ENCODE measurements at places on chromosomes 7 and 10. TPM values are rescaled to one million over a fixed set of nuclear protein-coding genes. Genes with fewer than 3 reads are reported as not detected.

SNCG gene
- 13.7 TPM for polyA plus RNA-seq

KNDC1 gene
- polyA plus RNA-seq, result 0.67 TPM

BNIP3 gene
- 39.8 TPM for polyA plus RNA-seq

CPA4 gene
- polyA plus RNA-seq, result 0.13 TPM

PAX2 gene
- polyA plus RNA-seq, result not detected

HYAL4 gene
- polyA plus RNA-seq, result not detected

CALHM3 gene
- polyA plus RNA-seq, result not detected

DNA sequence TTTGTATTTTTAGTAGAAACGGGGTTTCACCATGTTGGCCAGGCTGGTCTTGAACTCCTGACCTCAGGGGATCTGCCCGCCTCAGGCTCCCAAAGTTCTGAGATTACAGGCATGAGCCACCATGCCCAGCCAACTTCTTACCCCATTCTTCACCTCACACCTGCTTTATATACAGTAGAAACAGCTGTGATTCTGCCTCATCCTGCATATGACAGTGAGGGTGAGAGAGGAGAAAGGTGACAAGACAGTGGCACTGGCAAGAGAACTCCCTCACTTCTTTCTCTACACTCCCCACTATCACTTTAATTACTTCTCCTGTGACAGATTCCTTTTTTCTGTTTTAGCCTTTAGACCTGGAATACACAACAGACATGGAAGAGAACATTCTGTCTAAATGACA, 61.8 kb upstream of the CAPZA2 start:
- no peaks in the 10 kb centered on the region for H3K4me1 ChIP-seq
- H3K27ac ChIP-seq, result no peak overlapping the region
- no peak for DNase-seq
- H3K4me3 ChIP-seq, result no peak overlapping the region
- H3K36me3 ChIP-seq, result no peaks in the 10 kb centered on the region

DNA sequence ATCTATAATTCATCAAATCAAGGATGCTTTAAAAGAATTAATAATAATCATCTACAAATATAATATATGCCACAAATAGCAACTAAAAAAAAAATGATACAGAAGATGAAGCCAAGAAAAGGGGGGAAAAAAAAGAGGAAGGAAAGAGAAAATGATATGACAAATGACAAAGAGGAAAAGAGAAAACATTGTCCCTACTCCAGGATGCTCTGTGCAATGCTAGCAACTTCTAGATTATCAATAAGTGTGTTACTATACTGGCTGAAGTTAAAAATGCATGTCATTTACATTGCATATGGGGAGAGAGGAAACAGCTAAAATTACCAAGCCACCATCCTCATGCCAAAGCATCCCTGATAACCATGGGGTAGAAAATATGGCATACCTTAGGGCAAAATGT, 104.2 kb downstream of the SFMBT2 start:
- DNase-seq, result no peak
- no peaks in the 10 kb centered on the region for H3K36me3 ChIP-seq
- no peaks in the 10 kb centered on the region for H3K4me1 ChIP-seq
- no peaks in the 10 kb centered on the region for H3K27me3 ChIP-seq

- H3K36me3 ChIP-seq, result no peaks in the 10 kb centered on the region
- peak overlapping the region; percentile 89 for H3K4me3 ChIP-seq
- H3K27ac ChIP-seq, result peak overlapping the region; percentile 47
Observed at GRCh38 chr10:103395754-103396066, 565 bp downstream of the ATP5MK start.

- no peak for DNase-seq
- H3K4me1 ChIP-seq, result peaks cover 42% of the 10 kb centered on the region
- no peaks in the 10 kb centered on the region for H3K36me3 ChIP-seq
Observed at GRCh38 chr7:134811765-134812164, 32.3 kb downstream of the CALD1 start.

DNA sequence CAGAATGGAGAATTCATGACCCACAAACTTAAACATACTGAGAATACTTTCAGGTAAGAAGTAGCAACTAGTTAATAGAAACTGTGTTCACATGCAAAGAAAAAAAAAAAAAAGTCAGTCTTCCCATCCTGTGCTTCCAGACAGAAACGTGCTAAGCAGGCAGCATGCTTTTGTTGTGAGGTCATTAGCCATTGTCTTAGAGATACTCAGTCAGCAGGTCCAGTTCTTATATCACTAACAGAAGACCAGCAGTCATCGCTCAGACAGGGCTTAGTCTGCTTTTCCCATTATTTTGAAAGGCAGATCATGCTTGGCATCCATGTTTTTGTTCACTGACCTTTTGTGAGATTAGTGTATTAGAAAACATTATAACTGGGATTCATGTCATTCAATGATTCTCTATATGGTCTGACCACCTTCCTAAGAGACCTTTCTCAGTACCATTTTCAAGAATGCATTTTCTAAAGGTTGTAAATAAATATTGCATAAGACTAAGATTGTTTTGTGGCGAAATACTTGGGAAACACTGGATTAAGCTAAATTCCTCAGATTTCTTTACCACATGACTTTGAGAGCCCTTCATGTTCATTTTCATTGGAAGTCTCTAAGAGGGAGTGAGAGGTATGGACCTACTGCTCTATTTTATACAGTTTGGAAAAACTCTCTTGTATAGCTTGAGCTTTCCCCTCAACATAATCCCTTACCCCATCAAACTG, 45.0 kb upstream of the AGBL3 start:
- DNase-seq, result no peak
- no peaks in the 10 kb centered on the region for H3K27me3 ChIP-seq
- no peak overlapping the region for H3K4me3 ChIP-seq
- no peak overlapping the region for H3K27ac ChIP-seq
- peaks cover 1% of the 10 kb centered on the region for H3K4me1 ChIP-seq
- no peaks in the 10 kb centered on the region for H3K36me3 ChIP-seq

DNA sequence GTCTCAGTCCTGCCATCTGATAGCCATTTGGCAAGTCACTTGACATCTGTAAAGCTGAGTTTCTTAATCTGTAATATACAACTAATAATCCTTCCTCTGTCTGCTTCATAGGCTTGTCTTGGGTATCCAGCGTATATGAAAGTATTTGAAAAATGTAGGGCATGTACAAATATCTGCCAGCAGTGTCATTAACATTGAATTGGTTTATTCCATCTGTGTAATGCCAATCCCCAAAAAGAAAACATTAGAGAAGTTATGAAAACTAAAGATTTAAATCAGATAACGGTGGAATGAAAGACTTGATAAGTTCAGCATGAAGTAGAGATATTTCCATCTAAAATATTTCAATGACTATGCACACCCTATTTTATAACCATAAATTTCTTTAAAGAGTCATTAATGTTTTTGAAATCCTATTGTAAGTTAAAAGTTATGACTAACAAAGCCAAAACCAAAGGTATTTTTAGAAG, 9.8 kb upstream of the RTKN2 start:
- no peaks in the 10 kb centered on the region for H3K27me3 ChIP-seq
- no peaks in the 10 kb centered on the region for H3K4me1 ChIP-seq
- no peak for DNase-seq

- H3K27me3 ChIP-seq, result no peaks in the 10 kb centered on the region
- H3K4me3 ChIP-seq, result no peak overlapping the region
- no peaks in the 10 kb centered on the region for H3K4me1 ChIP-seq
- no peak for DNase-seq
- H3K36me3 ChIP-seq, result no peaks in the 10 kb centered on the region
Observed at GRCh38 chr10:88913788-88914187, 33.7 kb downstream of the STAMBPL1 start.

GRCh38 chr10:102419269-102420180, 940 bp upstream of the PSD start:
- H3K27me3 ChIP-seq, result no peaks in the 10 kb centered on the region
- peaks cover 21% of the 10 kb centered on the region for H3K4me1 ChIP-seq
- H3K36me3 ChIP-seq, result no peaks in the 10 kb centered on the region
- peak; percentile 68 for DNase-seq

GRCh38 chr7:2637505-2638223, 5.9 kb downstream of the TTYH3 start:
- H3K36me3 ChIP-seq, result no peaks in the 10 kb centered on the region
- no peaks in the 10 kb centered on the region for H3K27me3 ChIP-seq
- H3K4me3 ChIP-seq, result no peak overlapping the region
- no peak overlapping the region for H3K27ac ChIP-seq
- peaks cover 41% of the 10 kb centered on the region for H3K4me1 ChIP-seq

GRCh38 chr7:104196161-104196560, 11.7 kb downstream of the ORC5 start:
- DNase-seq, result no peak
- no peaks in the 10 kb centered on the region for H3K27me3 ChIP-seq
- H3K4me3 ChIP-seq, result no peak overlapping the region
- no peaks in the 10 kb centered on the region for H3K4me1 ChIP-seq

GRCh38 chr7:128167042-128167701, 73.9 kb upstream of the LEP start:
- H3K27ac ChIP-seq, result no peak overlapping the region
- DNase-seq, result peak; percentile 40
- peak overlapping the region; percentile 25 for H3K4me3 ChIP-seq
- H3K36me3 ChIP-seq, result no peaks in the 10 kb centered on the region
- H3K4me1 ChIP-seq, result peaks cover 3% of the 10 kb centered on the region

DNA sequence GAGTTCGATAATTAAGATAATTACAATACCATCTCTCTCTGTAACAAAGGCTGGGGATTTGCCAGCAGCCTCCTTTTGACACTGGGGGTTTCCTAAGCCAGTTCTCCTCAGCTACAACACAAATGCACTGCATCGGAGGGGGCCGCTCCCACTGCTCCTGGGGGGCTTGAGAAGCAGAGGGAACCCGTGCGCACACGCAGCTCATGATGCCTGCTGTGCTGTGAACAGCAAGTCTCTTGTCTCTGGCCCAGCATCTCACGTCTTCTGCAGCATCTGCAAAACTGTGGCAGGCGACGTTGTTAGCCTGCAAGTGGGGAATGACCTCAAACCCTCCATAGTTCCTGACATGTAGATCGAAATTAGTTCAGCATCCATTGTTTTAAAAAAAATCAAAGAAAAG, 5.5 kb downstream of the VIPR2 start:
- H3K27me3 ChIP-seq, result no peaks in the 10 kb centered on the region
- no peak overlapping the region for H3K4me3 ChIP-seq
- peaks cover 4% of the 10 kb centered on the region for H3K4me1 ChIP-seq
- H3K36me3 ChIP-seq, result no peaks in the 10 kb centered on the region
- no peak for DNase-seq

- peaks cover 10% of the 10 kb centered on the region for H3K4me1 ChIP-seq
- no peaks in the 10 kb centered on the region for H3K36me3 ChIP-seq
- H3K27me3 ChIP-seq, result no peaks in the 10 kb centered on the region
- no peak for DNase-seq
- H3K27ac ChIP-seq, result no peak overlapping the region
Observed at GRCh38 chr7:55534262-55534915, 37.9 kb downstream of the VOPP1 start.

- no peak for DNase-seq
- no peaks in the 10 kb centered on the region for H3K36me3 ChIP-seq
- no peaks in the 10 kb centered on the region for H3K4me1 ChIP-seq
- no peak overlapping the region for H3K4me3 ChIP-seq
- H3K27ac ChIP-seq, result no peak overlapping the region
- H3K27me3 ChIP-seq, result no peaks in the 10 kb centered on the region
Observed at GRCh38 chr10:71072131-71072822, 140.1 kb upstream of the UNC5B start.

DNA sequence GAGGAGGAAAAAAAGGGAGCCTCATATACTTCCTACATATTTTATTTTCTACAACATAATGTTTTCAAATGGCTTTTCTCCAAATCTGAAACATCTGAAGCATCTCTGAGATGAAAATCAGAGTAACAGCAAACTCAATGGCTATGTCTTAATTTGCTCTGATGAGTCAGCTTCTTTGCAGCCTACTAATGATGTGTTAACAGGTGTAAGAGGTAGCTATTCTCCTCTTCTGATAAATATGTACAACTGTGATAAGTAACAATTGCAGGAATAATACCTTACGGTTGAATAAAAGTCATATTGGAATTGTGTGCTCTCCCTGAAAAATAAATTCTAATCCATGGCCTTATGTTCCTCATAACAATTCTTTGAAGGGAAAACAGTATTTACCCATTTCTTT, 45.2 kb downstream of the GNAT3 start:
- no peaks in the 10 kb centered on the region for H3K4me1 ChIP-seq
- H3K4me3 ChIP-seq, result no peak overlapping the region
- no peak for DNase-seq
- no peaks in the 10 kb centered on the region for H3K36me3 ChIP-seq
- H3K27ac ChIP-seq, result no peak overlapping the region

DNA sequence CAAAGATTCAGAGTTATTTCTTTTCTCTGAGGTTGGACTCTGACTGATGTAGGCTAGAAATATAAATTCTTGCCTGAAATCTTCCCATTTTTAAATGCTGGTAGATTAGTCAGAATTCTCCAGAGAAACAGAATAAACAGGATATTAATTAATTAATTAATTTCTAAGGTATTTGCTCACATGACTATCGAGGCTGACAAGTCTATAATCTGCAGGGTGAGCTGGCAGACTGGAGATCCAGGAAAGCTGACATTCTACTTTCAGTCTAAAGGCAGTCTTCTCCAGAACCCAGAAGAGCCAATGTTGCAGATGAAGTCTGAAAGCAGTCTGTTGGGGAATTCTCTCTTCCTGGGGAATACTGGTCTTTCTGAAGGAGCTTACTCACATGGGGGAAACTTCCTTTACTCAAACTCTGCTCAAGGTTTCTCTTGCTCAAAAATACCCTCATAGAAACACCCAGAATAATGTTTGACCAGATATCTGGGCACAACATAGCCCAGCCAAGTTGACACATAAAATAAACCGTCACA, 189.7 kb downstream of the KIF20B start:
- H3K4me3 ChIP-seq, result no peak overlapping the region
- no peaks in the 10 kb centered on the region for H3K4me1 ChIP-seq
- no peaks in the 10 kb centered on the region for H3K36me3 ChIP-seq
- DNase-seq, result no peak
- H3K27me3 ChIP-seq, result no peaks in the 10 kb centered on the region

GRCh38 chr7:68203251-68203650, 1206.6 kb downstream of the TYW1 start:
- H3K4me1 ChIP-seq, result no peaks in the 10 kb centered on the region
- DNase-seq, result no peak
- H3K27me3 ChIP-seq, result no peaks in the 10 kb centered on the region
- no peak overlapping the region for H3K4me3 ChIP-seq

- no peaks in the 10 kb centered on the region for H3K36me3 ChIP-seq
- H3K27ac ChIP-seq, result no peak overlapping the region
- no peak for DNase-seq
- no peaks in the 10 kb centered on the region for H3K27me3 ChIP-seq
Observed at GRCh38 chr7:1120791-1121190, 32.9 kb downstream of the GPER1 start.

DNA sequence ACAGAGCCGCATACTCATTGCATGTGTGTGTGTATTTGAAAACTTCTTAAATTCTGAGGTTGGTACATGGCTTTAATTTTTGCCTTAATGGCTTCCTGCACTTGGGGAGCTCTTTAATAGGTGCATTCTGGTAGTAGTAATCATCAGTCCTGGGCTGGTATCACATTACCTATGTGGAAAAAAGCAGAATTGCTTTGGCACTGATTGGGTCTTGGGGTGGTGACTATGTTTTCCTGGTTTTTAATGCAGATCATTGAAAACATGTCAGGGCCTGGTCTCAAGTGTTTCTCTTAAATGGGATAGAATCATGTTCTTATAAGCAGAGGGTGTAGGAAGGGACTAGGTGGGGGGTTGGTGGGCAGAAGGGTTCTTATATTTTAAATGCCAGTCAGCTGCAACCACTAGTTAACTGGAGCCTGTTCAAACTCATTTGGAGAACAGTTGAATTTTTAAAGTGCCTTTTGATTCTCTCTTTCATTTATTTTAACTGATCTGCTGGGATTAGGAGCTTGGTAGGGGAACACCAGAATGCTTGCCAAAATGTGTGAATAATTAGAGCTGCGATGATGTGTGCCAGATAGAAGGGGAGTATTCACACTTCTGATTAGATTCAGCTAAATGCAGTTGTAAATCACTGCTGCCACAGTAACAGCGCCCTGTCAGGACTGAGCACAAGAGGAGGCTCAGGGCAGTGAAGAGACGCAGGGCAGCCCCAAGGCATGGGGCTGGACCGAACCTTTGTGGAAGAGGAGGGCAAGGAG, 633.5 kb upstream of the GALNT17 start:
- H3K4me3 ChIP-seq, result no peak overlapping the region
- no peaks in the 10 kb centered on the region for H3K27me3 ChIP-seq

Measured in ovary (tissue), 10 donors.